MV-4-11 (cell line): ENCODE measurements at places on chromosomes 7 and 10.

DNA sequence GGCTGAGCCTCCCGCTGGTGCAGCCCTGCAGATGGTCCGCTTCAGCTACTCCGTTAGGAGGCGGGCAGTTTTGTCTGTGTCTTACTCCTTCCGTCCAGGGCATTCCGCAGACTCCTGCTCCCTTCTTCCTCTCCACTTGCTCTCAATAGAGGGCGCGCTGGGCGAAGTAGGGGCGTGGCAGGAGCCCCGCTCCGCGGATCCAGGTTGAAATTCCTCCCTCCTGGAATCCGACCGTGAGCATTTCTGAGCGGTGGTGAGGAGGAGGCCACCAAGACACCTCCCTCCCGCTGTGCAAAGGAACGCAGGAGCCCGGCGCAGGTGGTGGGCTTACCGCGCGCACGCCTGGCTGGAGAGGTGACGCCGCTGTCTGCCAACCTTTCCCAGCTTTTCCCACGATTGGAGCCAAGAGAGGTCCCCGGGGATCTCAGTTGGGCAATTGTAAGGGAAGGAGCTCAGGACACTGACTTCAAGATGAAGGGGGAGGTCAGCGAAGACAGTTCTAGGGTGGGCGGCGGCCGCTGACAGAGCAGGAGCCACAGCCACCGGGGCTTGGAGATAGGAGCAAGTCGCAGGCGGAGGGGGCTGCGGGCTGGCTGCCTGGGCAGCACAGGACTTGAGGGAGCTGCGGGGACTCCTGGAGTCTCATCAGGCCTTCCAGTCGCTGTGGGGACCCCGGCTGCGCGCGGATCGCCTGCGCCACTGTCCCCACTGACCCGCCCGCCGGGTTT, 1011.3 kb downstream of the XPNPEP1 start:
- no peak for DNase-seq

GRCh38 chr10:59868696-59869593, 37.4 kb downstream of the CCDC6 start:
- no peak for DNase-seq

GRCh38 chr7:151769188-151769821, 107.6 kb downstream of the PRKAG2 start:
- DNase-seq: peak; percentile 36

- DNase-seq: no peak
Measured at GRCh38 chr10:35961501-35961900, 319.4 kb upstream of the FZD8 start.

DNA sequence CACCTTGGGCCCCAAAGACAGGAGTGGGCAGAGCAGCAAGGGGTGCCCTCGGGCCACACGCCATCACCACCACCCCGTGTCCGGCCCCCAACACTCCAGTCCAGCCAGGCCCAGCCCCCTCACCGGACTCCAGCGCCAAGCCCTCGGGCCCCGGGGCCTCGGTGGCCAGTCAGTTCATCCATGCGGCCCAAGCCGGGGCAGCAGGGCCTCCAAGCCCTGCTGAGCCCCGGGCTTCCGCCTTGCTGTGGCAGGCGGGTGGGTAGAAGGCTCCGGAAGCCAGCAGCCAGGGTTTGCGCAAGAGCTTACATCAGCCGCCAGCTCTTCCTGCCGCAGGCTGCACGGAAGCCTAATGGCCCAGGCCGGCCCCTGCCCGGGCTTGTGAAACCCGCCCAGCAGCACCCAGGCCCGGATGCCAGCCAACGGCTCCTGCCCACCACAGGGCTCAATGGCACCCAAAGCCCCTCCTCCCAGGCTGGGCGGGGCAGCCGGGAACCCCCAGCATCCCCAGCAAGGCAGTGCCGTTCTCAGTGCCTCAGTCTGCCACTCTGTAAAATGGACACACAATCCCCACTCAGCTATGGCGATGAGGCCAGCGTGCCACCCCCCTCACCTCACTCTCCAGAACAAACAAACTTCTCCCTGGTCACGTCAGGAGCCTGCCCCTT, 26.5 kb downstream of the TNRC18 start:
- DNase-seq: peak; percentile 99

DNA sequence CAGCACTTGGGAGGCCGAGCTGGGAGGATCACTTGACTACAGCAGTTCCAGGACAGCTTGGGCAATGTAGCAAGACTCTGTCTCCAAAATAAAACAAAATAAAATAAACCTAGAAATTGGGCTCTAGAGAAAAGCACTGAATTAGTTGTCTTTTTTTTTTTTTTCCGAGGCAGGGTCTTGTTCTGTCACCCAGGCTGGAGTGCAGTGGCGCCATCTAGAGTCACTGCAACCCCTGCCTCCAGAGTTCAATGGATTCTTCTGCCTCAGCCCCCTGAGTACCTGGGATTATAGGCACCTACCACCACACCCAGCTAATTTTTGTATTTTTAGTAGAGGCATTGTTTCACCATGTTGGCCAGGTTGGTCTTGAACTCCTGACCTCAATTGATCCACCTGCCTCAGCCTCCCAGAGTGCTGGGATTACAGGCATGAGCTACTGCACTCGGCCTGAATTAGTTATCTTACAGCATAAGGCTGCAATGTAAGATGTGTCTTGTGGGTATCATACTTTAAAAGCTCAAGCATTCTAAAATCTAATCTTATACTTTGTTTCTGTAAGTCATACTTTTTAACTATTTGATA, 12.8 kb downstream of the MEIG1 start:
- DNase-seq: peak; percentile 33

DNA sequence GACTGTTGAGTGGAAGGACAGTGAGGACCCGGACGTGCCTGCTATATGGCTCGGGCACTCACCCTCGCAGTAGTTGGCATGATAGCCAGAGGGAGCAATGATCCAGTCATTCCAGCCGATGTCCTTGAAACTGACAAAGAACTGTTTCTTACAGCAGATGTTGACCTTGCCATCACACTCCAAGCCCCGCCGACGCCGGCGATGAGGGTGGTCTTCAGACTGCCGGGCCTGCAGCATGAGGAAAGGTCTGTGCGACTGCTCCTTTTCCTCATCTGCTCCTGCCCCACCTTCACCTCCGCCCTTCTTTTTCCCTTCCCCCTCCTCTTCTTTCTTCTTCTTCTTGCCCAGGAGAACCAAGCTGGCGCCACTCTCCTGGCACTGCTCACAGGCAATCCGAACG, 13.1 kb downstream of the INHBA start:
- DNase-seq: no peak

DNA sequence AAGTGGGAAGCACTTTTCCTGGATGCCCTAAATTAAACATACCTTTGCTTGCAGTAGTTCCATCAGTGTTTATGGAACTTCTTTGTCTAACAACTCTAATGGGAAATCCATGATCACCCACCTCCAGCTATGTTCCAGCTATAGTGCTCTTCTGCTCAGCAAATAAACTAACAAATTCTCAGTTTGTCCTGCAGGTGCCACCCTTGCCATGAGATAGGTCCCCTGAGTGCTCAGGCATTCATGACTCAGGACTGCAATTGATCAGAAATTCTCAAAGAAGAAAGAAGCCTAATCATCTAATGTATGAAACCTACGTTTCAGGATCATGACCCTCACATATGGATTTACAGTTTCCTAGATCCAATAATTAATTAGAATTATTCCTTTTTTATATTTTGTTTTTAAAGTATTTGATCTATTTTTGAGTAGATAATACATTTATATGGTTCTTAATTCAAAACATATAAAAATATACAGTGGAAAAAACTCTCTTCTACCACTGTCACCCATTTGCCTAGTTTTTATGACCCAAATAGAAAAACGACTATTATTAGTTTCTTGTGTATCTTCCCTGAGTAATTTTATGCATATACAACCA, 48.7 kb upstream of the DYNC1I1 start:
- DNase-seq: peak; percentile 10

DNA sequence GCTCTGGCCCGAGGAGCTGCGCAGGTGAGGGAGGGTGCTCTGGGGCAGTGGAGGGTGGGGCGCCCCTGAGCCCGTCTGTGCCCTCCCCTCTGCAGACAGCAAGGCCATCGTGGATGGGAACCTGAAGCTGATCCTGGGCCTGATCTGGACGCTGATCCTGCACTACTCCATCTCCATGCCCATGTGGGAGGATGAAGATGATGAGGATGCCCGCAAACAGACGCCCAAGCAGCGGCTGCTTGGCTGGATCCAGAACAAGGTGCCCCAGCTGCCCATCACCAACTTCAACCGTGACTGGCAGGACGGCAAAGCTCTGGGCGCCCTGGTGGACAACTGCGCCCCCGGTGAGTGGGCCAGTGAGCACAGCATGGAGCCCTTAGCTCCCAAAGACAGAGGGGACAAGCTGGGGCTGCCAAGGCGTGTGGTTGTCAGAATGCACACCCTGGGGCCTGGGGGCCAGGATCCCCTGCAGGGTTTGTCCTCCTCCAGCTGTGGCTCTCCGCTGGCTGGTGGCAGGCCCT, 5.1 kb downstream of the FLNC start:
- no peak for DNase-seq

DNA sequence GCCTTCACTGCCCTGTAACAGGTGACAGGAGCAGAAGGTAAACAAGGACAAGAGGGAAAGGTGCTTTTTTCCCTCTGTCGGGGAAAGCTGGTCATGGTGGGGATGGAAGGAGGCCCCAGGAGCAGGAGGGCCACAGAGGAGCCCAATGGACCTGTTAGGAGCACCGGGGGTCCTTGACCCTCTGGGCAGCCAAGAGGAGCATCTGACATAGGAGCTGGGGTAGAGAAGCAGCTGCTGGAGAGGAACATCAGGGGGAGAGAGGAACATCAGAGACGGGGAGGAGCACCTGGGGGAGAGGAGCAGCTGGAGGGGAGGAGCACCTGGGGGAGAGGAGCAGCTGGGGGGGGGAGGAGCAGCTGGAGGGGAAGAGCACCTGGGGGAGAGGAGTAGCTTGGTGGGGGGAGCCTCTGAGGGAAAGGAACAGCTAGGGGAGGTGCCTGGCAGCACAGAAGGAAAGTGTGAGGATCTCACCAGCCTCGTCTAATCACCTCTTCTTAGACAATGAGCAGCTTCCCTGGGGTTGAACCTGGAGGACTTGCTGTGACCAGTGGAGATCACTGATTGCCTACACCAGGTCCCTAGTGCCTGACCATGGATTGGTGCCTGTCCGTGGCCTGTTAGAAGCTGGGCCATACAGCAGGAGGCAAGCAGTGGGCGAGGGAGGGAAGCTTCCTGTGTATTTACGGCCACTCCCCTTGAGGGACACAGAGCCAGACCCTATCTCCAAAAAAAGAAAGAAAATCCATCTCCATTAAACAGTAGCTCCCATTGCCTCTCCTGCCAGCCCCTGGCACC, 37.6 kb downstream of the JAKMIP3 start:
- DNase-seq: no peak
